Urothelium cell line (cell line): ENCODE measurements at places on chromosomes 7 and 10.

DNA sequence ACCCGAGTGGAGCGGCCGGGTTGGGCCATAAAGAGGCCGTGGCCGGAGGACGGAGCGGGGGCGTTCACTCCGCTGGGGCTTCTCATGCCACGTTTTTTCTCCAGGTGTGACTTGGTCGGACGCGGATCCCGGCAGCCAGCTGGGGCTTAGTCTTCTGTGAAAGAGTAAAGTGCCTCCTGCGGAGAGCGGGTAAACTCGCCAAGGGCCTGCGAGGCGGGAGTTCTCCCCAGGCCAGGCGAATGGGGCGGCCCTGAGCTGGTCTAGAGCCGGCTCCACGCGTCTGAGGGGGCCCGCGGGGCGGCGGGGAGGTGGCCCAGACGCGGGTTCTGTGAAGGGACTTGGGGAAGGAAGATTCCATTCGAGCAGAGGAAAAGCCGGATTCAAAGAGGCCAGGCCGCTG, 86.3 kb upstream of the VIPR2 start:
- DNase-seq: no peak

GRCh38 chr10:123648595-123648994, 17.6 kb upstream of the GPR26 start:
- no peak for DNase-seq

- no peak for DNase-seq
These were observed 103.1 kb downstream of the PRKCQ start for GRCh38 chr10:6476989-6477388.

DNA sequence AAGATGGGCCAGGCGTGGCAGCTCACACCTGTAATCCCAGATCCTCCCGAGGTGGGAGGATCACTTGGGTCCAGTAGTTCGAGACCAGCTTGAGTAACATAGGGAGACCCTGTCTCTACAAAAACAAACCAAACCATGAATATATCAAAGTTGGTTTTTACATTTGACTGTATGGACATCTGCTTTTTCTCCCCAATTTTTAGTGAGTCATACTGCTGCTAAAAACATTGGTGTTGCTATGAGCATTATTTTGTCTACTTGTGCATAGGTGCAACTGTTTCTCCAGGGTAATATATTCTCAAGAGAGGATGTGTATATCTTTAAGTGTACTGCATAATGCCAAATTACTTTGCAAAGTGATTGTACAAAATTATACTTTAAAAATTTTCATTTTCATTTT, 769 bp upstream of the TMEM248 start:
- no peak for DNase-seq

DNA sequence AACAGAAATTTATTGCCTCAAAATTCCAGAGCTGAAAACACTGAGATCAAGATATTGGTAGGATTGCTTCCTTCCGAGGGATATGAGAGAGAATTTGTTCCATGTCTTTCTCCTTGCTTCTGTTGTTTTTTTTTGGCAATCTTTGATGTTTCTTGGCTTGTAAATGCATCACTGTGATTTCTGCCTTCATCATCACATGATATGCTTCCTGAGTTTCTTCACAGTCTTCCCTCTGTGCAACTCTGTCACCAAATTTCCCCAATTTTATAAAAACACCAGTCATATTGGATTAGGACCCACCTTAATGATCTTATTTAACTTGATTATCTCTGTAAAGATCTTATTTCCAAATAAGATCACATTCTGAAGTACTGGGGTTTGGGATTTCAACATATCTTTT, 14.7 kb downstream of the TMEM236 start:
- no peak for DNase-seq

DNA sequence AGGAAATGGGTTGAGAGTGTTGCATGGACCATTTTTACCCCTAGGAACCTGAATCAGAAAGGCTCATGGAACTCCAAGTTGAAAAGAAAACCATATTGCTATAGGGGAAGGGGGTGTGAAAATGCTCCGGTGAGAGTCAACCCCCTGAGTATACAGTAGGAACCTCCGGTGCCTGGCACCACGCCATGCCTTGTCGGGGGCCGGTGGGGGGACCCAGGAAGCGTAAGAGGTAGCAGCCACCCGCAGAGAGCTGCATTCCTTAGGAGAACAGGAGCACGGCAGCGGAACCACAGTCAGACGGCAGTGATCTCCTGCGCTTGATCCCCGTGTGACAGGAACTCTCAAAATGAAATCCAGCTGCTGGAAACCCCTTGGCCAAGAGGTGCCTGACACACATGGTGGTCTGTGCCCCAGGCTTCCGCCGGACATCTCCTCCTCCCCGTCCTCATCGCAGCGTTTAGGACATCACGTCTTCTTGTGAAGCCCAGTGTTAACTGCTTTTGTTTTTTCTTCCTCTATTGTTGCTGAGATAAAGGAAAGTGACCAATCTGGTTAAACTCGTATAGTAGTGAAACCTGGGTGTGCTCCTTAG, 186.8 kb downstream of the CELF2 start:
- DNase-seq: no peak

GRCh38 chr10:116722736-116723427, 19.5 kb downstream of the HSPA12A start:
- no peak for DNase-seq

DNA sequence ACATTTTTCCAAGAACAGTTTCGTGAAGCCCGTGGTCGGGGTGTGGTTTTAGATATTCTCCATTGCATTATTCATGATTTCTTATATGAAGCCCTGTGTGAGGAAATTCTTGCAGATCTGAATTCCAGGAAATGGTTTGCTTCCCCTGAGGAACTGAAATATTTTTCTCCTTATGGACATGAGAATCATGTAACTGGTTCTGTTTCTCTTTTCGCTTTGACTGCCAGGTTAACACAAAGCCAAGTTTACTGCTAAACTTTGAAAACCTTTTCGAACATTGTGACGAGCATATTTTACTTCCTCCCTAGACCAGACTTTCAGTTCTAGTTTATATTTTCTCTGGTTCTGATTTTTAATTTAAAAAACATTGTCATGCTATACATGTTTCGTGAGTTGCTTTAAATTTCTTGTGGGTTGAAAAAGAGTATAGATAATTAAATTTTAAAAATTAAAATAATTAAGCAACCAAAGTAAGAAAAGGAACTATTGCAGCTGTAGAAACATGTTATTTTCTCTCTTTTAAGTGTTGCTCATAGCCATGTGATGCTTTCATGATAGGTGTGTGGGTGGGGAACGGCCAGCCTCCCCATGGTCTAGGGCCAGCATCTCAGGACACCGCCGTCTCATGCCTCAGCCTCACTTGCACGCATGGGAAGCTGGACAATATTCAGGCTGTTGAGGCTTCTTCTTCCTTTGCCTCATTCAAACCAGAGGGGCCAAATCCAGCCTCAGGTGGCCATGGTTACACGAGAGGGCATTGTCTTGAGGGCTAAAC, 97.1 kb downstream of the CREB5 start:
- DNase-seq: no peak

GRCh38 chr10:125201791-125202622, 41.6 kb upstream of the CTBP2 start:
- no peak for DNase-seq

DNA sequence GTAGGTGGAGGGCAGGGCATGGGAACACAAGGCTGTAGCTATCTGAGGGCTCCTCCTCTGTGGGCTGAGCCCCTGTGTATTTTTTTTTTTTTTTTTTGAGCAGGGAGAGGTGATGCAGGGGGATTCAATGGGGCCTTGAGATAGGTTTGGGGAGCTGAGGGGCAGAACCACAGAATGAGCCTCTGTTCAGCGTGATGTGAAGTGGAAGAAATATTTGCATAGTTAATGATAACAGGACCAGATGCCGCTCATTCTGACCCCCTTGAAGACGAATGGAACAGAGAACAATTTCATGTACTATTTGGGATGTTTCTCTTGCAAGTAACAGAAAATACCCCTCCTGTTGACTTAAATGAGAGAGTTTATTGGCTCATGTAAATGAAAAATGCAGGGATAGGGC, 69.7 kb upstream of the EMX2 start:
- no peak for DNase-seq

DNA sequence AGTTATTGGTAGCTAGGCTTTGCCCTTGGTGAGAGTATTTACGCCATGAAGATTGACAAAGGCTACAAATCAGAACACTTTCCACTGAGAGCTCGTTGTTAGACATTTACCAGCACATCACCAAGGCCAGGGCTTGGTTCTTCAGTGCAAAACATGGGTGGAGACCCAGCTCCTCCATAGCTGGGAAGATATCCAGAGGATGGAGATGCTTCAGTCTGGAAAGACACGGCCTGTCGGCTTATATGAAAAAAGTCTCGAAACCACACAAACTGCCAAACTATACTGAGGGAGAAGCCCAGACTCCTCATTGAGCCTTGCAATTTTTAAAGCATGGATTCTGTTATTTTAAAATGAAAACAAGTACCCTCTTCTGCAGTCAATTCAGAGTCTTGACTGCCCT, 83.4 kb upstream of the ANLN start:
- DNase-seq: no peak

DNA sequence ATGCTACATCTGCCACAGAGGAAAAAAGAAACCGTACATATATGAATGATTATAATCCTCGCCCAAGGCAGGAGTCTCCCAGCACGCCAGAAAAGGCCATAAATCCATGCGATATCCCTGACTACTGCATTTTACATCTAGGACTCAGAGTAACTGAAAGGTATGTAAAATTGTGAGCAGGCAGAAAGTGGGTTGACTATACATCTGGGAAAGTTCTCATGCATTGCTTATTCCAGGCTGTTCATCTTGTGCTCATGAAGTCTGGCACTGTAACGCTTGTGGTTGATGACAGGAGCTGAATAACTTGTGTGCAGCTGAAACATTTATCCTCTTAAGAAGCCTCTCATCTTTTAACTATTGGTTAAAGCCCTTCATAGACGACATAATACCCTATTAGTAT, 193.4 kb upstream of the STEAP4 start:
- no peak for DNase-seq

DNA sequence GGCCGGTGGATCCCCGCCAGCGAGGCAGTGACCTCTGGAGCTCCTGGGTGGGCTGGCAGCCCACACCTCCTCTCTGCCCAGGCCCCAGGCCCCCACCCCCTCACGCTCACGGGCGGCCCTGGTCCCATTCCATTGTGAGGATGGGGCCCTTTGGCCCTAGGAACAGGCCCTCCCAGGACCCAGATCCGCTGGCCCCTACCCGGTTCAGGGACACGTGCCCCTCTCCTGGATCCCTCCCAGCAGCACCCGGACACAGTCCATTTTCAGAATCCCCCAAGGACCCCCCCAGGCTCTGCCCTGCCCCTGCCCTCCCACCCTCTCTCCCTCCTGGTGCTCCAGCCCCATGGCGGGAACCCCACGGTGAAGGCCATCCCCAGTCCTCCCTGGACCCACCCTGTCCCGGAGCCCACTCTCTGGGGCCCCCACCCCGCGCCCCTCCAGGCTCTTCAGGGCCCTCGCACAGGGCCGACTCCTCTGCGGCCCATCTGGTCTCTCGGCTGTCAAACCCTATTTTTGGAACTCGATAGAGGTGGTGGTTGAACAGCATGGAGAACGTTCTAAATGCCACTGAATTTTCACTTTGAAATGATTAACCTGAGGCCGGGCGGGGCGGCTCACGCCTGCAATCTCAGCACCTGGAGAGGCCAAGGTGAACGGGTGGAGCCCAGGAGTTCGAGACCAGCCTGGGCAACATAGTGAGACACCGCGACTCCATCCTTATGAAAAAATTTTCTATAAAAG, 8.1 kb downstream of the ADAP1 start:
- no peak for DNase-seq

DNA sequence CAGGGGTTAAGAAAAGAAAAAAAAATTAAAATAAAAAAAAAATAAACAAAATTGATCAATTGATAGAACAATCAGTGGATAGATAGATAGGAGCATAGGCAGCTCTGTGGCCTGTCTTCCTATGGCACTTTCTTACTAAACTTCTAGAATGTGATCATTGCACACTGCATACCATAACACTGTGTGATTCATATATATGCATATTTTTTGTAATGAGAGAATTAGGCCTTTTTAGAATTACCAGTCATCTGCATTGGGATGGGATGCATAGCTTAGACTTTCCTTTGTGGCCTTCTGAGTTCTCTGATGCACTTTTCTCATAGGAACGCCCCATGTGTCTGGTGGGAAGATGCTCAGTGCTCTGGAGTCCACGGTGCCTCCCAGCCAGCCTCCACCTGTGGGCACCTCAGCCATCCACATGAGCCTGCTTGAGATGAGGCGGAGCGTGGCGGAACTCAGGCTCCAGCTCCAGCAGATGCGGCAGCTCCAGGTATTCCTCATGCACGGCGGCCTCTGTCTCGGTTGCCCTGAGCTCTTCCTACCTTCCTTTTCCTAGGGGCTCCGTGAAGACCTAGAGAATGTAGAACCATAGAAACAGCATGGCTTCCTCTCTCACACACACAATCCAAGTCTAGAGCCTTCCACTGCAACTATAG, 222.5 kb downstream of the ARHGAP21 start:
- DNase-seq: no peak

GRCh38 chr7:128860158-128861073, 2.2 kb upstream of the ATP6V1F start:
- DNase-seq: no peak

- DNase-seq: no peak
These were observed 33.8 kb downstream of the CHST15 start for GRCh38 chr10:124059551-124059950.

- no peak for DNase-seq
These were observed 28.6 kb upstream of the LANCL2 start for GRCh38 chr7:55336540-55336939.

- no peak for DNase-seq
These were observed 69.6 kb downstream of the PARP12 start for GRCh38 chr7:139993169-139993568.

DNA sequence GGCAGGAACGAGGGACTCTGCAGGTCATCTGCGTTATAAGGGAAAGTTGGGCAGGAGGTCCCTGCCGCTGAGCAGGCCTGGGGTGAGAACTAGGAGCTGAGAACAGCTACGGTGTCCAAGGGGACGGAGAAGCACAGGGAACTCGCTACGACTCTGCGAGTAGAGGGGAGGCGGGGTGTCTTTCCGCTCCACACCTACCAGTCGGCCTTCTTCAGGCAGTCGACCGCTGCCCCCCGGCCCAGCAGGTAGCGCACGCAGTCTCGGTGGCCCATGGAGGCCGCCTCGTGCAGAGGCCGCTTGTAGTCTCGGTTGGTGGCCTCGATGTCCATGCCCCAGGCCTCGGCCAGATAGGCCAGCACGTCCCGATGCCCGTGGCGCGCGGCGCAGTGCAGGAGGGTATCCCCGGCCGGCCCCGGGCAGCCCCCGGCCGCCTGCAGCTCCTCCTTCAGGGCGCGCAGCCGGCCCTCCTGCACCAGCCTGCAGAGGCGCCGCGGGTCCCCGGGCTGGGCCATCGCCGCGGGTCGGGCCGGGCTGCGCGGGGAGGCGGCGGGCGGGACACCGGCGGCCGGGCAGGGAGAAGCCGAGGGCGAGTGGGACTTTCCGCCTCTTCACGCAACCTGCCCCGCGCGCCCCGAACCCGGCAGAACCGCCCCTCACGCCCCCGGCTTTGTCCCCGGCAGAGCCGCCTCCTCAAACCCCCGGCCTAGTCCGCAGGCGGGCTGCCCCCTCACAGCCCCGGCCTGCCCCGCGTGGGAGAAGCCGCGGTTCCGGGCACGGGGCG, 660 bp downstream of the ANKRD16 start:
- DNase-seq: peak; percentile 49

DNA sequence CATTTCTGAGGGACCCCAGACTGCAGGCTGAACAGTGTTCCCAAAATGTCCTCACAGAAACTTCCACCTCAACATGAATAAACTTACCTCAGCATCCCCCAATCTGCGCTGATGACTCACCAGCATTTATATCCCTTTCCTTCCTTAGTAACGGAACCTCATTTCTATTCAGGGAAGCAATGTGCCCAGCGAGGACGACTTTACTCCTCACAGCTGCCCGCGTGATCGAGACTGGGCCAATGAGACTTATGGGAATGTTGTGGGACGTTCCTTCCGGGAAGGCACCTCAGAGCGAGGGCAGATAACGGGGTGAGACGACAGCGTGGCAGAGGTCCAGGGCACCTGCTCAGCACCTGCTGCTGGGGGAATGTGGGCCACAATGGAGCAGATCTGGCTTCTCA, 73.1 kb upstream of the CAMK2B start:
- DNase-seq: no peak
